Nasal cavity respiratory epithelium epithelial cell of viscerocranial mucosa (primary cell): ENCODE measurements at places on chromosomes 16 and 17. TPM values are rescaled to one million over a fixed set of nuclear protein-coding genes. Genes with fewer than 3 reads are reported as not detected.

Gene WSB1
- total RNA-seq: 217 and 299 TPM in 2 replicates

Gene PRCD
- 0.34 and 3.3 TPM in 2 replicates for total RNA-seq

Gene NR1D1
- total RNA-seq: 1.7 and 5.7 TPM in 2 replicates

Gene NDRG4
- total RNA-seq: 8.5 and 12.1 TPM in 2 replicates

Gene KIF18B
- total RNA-seq: under 0.01 TPM in 1 of 2 replicates, not detected in the other
